ENCODE measurements at places on chromosomes 7 and 10. TPM values are rescaled to one million over a fixed set of nuclear protein-coding genes. Genes with fewer than 3 reads are reported as not detected.

FGFBP3 gene
- 0.32 TPM for total RNA-seq

- peak; percentile 80 for DNase-seq
Observed at GRCh38 chr10:79273604-79274003, 73.7 kb upstream of the PPIF start.

- DNase-seq, result no peak
Observed at GRCh38 chr10:21751341-21752310, 217.6 kb downstream of the MLLT10 start.

DNA sequence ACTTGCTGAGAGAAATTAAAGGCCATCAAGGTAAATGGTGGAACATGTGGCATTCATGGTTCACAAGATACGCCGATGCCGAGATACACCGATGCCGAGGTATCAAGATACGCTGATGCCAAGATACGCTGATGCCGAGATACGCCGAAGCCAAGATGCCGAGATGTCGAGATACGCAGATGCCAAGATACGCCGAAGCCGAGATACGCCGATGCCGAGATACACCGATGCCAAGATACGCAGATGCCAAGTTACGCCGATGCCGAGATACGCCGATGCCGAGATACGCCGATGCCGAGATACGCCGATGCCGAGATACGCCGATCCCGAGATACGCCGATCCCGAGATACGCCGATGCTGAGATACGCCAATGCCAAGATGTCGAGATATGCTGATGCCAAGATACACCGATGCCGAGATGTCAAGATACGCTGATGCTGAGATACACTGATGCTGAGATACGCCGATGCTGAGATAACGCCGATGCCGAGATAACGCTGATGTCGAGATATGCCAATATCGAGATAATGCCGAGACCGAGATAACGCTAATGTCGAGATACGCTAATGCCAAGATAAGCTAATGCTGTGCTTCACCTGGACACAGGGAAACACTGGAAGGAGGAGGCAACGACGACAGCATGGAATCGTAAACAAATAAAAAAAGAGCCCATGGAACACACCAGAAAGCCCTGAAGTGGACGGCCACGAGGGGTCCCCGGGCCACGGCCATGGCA, 172.6 kb downstream of the MAD1L1 start:
- no peak for DNase-seq

CHST3 gene
- total RNA-seq, result 18.1 TPM

DNA sequence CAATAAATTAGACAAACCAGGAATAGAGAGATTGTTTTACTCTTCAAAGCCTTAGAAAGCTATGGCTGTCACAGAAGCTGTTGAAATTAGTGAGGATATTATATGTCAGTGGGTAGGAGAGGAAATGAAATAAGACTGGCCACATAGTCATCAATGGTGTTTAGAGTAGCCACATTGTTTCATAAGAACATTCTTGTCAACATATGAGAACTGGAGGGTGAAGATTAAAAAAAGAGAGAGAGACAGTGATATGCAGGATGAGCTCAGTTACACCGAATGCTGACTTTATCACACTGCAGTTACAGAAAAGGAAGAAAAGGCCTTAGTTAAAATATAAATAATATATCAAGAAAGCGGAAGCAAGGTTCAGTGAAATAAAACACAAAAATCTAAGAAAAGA, 412.0 kb downstream of the CNTNAP2 start:
- DNase-seq, result no peak

- DNase-seq, result no peak
Observed at GRCh38 chr10:14362104-14362503, 31.4 kb upstream of the FRMD4A start.

NYAP1 gene
- 0.54 TPM for total RNA-seq

FAM241B gene
- total RNA-seq, result 3.2 TPM

PTPRZ1 gene
- total RNA-seq, result 0.41 TPM

DNA sequence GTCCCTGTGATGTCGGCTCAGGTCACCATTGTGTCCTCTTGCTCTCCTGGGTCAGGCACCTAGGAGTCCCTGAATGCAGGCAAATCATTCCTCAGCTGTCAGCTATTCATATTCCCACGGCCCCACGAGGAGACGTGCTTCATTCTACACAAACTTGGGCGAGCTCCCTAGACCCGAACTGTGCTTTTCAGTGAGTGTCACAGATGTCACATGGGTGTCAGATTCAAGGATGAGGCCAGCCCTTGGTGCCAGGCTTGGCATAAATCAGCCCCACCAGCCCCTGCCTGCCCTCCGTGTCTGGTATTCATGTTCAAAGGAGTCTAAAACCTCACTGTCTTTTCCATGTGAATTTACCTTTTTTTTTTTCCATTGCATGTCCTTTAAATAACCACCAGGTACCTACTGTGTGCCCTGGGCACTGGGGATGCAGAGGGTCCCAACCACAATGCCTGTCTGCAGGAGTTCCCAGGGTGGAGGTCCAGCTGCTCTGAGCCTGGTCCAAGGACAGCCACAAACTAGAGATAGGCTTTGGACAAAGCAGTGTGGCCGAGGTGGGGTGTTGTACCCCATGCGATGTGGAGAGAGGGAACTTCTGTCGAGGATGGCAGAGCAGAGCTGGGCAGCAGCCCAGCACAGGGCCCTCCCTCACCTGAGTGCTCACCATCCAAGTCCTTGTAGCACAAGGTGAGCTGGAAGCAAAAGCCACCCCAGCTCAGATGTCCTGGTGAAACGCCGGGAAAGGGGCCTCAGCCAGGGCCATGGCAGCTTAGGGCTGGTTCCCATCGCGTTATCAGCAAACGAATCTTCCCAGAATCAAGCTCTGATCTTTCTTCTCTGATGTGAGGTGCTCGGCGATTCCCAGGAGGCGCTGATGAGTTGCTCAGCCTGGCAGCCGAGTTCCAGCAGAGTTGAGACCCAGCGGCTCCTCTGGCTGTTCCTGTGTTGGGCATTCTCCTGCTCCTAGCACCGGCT, 611.9 kb downstream of the PTPRN2 start:
- DNase-seq, result no peak

DNA sequence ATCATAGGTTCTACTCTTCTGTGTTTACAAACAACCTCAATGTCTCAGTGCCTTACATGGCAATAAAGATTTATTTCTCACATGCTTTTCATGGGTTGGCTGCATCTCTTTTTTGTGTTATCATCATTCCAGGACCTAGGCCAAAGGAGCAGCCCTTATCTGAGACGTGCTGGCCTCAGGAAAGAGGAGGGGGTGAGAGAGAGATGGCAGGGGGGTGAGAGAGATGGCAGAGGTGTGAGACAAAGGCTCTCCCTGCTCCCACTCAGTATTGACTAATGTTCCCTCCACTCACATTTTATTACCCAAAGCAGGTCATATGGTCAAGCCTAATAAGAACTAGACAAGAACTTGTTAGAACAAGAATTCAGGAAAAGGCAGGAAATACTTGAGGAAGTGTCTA, 120.1 kb upstream of the PRR15 start:
- no peak for DNase-seq

FRA10AC1 gene
- total RNA-seq, result 16.8 TPM

GRCh38 chr7:50706469-50706937, 76.2 kb downstream of the GRB10 start:
- DNase-seq, result no peak

GRCh38 chr10:15169555-15170401, 1.3 kb upstream of the NMT2 start:
- DNase-seq, result no peak

DNA sequence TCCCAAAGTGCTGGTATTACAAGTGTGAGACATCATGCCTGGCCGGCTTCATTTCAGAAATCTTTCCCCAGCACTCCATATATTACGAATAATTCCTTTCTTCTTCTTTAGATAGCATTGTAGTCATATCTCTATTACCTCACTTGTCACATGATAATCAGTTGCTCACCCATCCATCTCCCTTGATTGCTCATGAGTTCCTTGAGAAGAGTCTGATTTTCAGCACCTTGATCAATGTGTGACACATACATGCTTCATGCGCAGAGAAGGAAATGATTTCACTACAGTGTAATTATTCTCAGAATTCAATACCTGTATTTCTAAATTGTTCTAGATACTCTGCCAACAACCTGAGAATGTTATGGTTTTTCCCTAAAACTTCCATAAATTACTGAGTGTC, 26.7 kb upstream of the GGCT start:
- DNase-seq, result no peak

- no peak for DNase-seq
Observed at GRCh38 chr10:112122827-112123226, 60.7 kb downstream of the GPAM start.

- DNase-seq, result peak; percentile 63
Observed at GRCh38 chr7:37920849-37921805, 687 bp downstream of the EPDR1 start.

DNA sequence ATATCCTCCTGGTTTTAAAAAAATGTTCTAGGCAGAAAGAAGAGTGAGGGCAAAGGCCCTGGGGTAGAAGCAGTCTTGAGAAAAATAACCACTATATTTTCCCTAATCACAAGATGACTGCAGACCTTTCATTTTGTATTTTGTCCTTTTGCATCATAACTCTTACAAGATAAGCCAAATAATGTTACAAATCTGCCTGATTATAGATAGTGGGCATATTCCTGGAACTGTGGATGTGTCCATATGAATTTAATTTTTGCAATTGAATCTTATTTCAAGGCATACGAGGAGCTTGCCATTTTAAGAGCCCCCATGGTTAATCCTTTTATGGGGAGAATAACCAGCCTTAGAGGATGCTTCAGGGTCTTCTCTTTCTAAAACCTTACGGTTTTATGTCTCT, 102.7 kb downstream of the ADRA2A start:
- no peak for DNase-seq

GRCh38 chr7:139730746-139731612, 46.8 kb downstream of the HIPK2 start:
- no peak for DNase-seq

GRCh38 chr10:101142533-101143344, 11.6 kb downstream of the TLX1 start:
- no peak for DNase-seq

DNA sequence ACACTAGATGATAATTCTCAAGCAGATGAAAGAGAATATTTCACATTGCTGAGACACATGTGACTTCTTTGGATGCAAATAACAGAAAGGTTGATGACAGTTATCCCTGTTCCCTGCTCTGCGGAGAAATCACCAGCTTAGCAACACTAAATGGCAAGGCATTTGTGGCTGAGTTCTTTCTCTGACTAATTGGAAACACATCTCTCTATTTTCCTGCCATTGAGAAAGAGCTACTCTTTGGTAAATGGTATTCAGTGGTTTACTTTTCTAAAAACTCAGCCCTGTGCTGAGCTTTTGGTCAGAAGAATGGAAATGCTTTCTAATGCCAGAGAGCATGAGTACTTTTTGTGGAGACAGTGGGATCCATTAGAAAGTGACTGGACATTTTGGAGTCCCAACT, 771.4 kb downstream of the LRMDA start:
- no peak for DNase-seq

PNLIPRP1 gene
- not detected for total RNA-seq

DNA sequence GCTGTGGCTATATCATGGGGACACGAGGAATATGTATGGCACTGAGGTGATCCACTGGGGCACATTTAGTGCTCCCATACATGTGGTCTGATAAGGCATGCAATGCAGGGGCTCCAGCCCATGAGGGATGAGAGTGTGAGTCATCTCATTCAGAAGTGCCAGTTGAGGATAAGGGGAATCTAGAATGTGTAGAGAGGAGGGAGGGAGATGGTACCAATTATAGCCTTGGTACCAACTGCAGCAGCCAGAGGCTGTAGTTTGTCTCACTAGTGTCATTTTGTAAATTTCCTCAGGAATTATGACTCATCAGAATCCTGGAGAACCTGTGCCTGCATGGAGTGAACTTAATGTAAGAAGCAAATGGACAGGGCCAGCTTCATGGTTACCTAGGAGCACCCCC, 46.2 kb downstream of the LAMB4 start:
- no peak for DNase-seq

DNA sequence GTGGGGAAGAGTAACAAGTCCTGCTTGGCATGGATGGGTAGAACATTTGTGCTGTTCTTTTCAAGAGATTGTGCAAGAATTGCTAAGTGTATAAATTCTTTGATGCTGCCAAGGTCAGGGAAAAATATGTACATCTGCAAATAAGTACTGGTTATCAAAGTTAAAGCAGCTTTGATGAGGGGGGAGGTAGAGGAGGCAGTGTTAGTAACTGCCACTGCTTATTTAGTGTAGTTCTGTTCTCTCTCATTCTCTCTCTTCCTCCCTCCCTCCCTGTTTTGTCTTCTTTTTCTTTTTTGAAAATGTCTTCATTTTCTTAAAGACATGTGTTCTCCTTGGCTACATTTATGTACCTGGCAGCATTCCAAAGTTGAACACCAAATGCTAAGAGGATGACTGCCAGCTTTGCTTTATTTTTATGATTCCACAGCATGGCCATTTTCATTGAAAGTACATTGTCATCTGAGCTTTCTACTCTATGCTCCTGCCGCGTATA, 18.6 kb downstream of the CACNB2 start:
- DNase-seq, result no peak

- DNase-seq, result no peak
Observed at GRCh38 chr10:62613424-62613823, 191.1 kb upstream of the ADO start.

CRHR2 gene
- total RNA-seq, result 0.35 TPM

RADIL gene
- total RNA-seq, result 3.9 TPM

DNA sequence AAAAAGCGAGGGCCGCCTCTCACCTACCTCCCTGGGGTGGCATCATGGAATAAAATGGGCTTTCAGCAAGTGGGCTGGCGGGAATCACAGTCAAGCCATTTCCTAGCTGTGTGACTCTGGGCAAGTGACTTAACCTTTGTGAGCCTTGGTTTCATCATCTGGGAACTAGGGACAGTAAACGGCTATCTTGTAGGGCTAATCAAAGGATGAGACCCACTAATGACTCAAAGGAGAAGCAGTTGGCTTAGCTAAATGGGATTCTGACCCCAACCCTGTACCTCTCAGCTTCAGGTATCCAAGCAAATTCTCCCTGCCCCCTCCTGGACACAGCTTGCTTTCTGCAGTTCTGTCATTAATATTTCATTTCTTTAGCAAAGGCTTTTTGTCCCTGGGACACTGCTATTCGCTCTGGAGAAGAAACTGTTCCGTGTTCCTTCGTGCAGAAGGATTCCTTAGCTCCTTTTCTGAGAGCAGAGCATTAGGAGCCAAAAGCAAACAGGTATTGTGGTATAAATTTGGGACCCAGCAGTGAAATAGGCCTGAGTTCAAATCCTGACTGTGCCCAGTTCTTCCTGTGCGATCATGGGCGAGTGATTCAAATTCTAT, 25.9 kb downstream of the TRIM8 start:
- no peak for DNase-seq

NKX1-2 gene
- total RNA-seq, result not detected

DNA sequence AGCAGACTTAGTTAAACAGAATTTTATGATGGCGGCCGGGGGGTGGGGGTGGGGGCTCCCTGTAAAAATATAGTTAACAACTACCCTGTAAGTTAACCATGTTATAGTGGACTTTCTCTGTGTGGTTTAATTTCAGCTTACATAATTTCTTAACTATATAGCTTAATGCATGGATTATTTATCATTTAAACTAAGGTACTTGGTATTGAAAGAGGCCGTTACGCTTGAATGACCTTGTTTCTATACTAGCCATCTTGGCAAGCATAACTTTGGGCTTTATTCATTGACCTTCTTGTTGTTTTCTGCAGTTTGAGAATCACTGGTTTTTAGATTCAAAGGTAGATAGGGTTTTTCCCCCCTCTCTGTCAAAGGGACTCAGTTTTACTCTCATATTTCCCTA, 8.4 kb downstream of the EIF4EBP2 start:
- DNase-seq, result no peak

AGAP5 gene
- 2.6 TPM for total RNA-seq

All from Right ventricle myocardium inferior (tissue), 1 donor.